ENCODE measurements at places on chromosomes 2 and 18. TPM values are rescaled to one million over a fixed set of nuclear protein-coding genes. Genes with fewer than 3 reads are reported as not detected.

Gene SLC23A3
- 1.7 TPM for total RNA-seq

Gene TWSG1
- 16.7 TPM for total RNA-seq

Gene PLCD4
- 2.8 TPM for total RNA-seq

Gene UGT1A7
- not detected for total RNA-seq

Gene KIAA2012
- total RNA-seq: not detected

Gene PRKAG3
- total RNA-seq: not detected
